ENCODE measurements at places on chromosomes 7 and 10.
A peak's percentile ranks its signal among the peaks of the same experiment; 100 is the strongest.

DNA sequence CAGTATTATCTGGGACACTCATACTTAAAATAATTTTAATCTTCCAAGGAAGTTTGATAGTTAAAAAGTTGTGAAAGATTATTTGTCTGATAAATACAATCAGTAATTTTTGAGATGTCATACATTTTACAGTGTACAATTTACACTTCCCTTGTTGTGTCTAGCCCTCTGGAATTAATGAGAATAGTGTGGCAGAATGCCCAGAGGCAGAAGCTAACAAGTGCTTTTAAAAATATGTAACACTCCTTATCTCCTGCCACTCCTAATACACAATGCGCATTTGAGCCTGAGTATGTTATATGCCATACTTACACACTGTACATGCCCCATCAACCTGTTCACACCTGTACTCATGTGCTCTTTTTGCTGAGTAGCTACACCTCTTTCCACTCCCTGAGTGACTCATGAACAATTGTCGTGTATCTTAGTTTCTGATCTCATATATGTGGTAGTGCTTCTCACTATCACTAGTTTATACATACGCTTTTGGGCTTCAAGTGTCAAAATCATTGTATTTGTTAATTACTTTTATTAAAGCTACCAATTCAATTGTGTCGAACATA, 106.9 kb upstream of the GNAI1 start:
- no peak for DNase-seq

DNA sequence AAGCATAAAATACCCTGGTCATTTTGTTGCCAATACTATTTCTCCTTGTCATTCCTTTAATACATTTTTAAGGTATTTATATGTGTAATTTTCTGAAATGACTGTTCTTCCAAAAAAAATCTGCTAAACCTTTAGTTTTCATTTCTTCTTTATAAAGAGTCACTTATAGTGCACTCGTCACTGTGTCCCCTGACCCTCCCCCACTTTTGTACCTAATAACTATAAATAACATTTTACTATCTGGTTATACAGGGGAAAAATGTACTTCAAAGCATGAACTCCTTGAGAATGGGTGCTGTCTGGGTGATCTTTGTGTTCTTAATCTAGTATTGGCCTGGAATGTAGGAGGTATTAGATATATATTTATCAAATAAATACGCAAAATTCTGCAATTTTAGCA, 31.1 kb downstream of the RTKN2 start:
- DNase-seq: no peak

- DNase-seq: no peak
Measured at GRCh38 chr7:96933067-96933645, 72.2 kb upstream of the DLX6 start.

DNA sequence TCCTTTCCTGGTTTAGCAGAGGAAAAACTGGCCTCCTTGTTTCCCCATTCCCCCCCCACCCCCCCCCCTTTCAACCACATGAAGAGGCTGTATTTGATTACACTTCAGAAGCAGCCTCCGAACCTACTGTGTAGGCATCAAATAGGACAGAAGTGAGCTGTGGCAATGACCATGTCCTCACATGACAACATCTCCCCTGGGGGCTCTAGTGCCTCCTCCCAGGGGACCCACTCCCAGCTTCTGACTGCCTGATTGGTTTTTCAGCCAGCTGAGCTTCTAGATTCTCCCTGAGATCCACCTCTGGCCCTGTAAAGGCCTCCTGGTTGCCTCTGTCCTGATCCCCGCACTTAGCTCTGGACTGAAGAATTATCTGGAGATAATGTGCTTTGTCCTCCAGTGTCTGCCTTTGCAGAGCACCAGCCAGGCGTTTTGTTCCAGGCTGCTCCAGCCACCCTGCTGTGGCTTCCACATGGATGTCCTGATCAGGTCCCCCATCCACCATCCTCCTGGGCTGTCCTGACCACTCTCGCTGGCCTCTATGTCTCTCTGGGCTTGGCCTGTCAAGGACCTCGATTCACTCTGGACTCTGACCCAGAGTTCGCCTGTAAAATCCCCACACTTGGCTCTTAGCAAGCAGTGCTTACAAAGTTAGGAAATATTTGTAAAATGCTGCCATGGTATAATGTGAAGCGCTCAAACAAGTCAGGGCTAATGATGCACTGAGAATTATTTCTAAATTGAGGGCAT, 42.4 kb upstream of the TOMM7 start:
- DNase-seq: no peak

GRCh38 chr7:92072121-92072520, 62.2 kb downstream of the CYP51A1 start:
- DNase-seq: no peak

- DNase-seq: no peak
Measured at GRCh38 chr7:46461334-46461777, 540.3 kb upstream of the IGFBP3 start.

- no peak for DNase-seq
Measured at GRCh38 chr7:70392877-70393435, 739.0 kb upstream of the GALNT17 start.

DNA sequence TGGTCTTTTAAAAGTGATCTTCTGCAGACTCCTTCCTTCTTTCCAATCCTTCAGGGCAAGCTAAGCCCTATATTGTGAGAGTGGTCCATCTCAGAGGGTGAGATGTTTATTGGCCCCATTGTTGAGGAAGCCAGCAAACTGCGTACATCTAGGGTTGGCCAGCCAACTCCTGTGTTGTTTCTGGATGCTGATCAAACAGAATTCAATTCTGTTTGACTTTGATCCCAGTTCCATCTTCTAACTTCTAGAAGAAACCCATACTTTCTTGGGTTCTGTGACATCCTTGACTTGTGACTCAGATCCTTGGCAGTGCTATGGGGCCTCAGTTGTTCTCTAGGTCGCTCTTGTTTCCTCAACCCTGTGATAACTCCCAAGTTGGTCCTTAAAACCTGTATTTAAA, 116.2 kb downstream of the LSMEM1 start:
- no peak for DNase-seq

DNA sequence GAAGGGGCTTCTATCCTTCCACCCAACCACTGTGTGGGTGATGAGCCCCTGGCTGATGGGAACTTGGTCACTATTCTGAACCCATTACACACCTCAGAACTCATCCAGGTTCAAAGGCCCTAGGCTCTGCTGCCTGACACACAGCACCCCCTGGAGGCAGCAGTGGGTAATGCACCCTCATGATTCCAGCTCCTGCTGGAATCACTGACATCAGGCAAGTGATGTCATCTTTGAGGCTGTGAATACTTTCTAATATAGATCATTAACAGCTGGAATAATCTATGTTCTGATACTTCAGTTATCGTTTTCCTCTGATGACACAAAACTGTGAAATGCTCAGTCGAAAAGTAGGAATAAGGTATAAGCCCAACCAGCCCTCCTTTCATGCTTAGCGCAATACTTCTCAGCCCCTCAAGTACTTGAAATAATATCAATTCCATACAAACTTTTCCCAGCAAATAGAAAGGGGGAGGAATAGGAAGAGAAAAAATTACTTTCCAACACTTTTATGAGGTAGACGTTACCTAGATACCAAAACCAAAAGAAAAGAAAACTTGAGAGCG, 7.5 kb upstream of the RBP3 start:
- DNase-seq: peak; percentile 61

DNA sequence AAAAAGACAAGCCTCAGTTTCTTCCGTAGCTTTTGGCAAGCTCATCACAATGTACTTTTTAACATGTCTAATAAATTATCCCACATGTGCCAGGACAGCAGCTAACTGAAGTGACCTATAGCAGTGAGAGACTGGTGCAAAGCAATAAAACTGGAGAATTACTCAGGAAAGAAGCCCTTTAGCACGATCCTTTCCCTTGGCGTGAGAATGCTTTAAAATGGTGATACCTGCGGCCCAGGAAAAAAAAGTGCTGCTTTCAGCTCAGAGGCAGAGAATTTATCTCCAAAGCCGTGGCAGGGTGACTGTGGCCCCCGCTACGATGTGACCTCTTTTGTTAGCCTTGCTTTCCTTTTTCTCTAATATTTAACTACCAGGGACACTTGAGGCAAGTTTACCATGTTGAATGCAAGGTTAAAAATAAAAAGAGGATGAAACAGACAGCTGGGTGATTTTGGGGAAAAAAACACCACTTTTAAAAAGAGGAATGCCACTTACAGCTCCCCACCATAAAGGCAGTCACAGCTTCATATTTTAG, 184.0 kb downstream of the FANK1 start:
- no peak for DNase-seq

- no peak for DNase-seq
Measured at GRCh38 chr10:63822496-63822895, 301.3 kb downstream of the REEP3 start.

- DNase-seq: no peak
Measured at GRCh38 chr10:117905404-117905803, 141.3 kb downstream of the RAB11FIP2 start.

DNA sequence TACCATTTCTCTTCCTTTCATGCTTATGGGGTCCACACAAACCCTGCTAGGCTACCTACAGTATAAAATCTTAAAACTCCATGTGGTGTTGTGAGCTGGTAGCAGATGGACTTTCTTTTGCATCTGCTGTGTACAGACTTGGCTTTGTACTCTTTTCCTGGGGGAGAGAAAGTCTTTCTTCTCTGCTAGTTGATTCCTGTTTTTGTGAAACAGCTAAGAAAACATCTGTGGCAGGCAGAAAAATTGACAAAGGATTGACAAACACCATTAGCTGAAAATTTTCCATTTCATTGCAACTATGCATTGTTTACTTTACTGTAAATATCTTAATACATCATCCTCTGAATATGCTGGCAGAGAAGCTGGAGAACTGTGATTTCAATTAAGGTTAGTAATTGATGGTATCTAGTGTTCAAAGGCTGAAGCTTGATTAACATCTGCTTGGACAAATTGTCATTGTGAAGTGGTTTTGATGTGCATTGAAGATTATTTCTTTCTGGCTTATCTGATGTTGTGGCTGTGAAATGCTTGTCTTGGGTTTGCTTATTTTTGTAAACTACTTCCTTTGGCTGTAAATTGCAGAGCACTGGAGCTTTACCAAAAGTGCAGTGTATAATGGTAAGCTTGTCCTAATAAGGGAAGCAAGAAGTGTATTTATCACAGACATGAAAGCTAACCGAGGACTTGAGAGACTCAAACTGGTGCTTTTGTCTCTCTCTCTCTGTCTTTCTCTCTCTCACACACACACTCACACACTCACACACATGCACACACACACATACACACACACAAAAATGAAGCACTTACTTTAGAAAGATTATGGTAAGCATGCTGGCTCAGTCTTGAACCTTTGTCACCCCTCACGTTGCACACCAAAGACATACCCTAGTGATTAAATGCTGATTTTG, at the start of gene FOXP2:
Gene FOXP2, plus strand, starts transcription at position 660 of the 908 bp plus-strand sequence. CDS start 11,697 bp downstream, outside the sequence.
- no peak for DNase-seq

GRCh38 chr7:158829021-158829341, 328 bp downstream of the ESYT2 start:
- DNase-seq: peak; percentile 64

DNA sequence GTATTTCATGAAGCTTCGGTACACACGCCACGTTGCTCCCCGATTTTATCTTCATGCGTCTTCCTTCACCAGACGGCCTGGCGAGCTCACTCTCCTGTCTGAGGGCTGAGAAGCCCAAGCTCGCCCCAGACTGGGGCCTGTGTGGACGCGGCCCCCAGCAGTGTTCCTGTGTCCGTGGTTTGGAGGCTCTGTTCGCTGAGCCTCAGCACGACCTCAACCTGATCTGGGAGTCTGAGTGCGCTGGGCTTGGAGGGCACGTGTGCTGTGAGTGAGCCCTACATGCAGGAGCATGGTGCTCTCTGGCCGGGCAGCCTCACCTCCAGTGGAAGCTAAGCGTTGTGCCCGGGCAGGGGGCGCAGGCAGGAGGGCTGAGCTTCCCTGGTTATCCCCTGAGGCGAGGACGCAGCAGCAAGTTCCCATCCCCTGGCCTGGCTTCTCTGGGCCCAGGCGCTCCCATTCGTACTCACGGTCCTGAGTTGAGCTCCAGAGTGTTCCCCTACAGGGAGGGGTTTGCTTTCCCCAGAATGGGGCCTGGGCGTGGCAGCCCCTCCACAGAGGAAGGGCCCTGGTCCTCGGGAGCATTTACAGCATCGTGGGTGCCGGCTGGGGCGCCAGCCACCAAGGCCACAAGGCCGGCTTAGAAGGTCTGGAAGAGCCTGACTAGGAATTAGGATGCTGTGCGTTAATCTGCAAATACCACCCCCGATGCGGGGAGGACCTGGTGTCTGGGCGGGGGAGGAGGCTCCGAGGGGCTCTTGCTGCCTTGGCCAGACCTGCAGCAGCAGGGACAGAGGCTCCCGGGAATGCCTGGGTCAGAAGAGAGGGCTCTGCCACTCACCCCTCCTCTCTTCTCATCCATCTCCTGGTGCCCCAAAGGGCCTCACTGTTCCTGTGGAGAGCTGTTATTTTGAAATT, 400.6 kb downstream of the DNAJB6 start:
- no peak for DNase-seq

GRCh38 chr7:3438352-3438751, 137.3 kb downstream of the SDK1 start:
- DNase-seq: no peak

GRCh38 chr7:28076423-28077200, 104.0 kb downstream of the JAZF1 start:
- no peak for DNase-seq

GRCh38 chr10:86958901-86959736, 720 bp downstream of the SNCG start:
- DNase-seq: no peak

- no peak for DNase-seq
Measured at GRCh38 chr10:36068542-36068941, 426.4 kb upstream of the FZD8 start.

DNA sequence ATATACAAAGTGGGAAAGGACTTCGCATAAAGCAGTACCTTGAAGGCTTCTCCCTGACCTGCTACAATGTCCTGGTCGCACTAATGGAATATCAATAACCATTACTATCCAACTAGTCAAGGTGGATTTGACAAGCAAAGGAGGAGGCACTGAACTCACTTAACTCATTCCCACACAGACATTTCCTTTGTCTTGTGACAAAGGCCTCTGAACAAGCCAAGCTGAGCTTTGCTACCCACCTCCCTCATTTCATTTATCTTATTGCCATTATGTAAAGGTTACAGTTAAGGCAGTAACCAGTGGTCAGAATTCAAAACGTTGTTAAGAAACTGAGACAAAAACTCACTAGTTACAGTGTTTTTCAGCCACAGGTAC, 7.3 kb downstream of the ELMO1 start:
- DNase-seq: no peak

GRCh38 chr7:100079024-100079560, 2.4 kb downstream of the ZNF3 start:
- DNase-seq: no peak

- no peak for DNase-seq
Measured at GRCh38 chr10:20648263-20648874, 248.7 kb downstream of the NEBL start.

DNA sequence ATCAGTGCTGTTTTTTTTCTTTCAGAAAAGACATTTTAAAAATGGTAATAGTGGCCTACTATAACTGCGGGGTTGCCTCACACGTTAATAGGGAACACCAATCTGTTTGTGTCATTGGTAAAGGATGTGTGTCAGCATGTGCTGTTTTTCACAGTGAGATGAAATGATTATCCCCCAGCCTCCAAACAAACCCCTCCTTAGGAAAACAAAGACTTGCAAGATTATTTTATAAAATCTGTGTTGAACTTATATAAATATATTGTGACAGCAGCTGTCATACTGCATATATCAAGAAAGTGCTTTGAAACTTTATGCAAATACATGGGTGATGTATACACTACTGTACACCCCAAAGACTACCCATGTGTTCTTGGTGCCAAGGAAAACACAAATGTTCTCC, 125.8 kb downstream of the BMPER start:
- no peak for DNase-seq

Data from CD4-positive, alpha-beta T cell treated with Interleukin-15 for 4 hours (primary cell).